ENCODE measurements at places on chromosomes 7 and 10.
A peak's percentile ranks its signal among the peaks of the same experiment; 100 is the strongest.

DNA sequence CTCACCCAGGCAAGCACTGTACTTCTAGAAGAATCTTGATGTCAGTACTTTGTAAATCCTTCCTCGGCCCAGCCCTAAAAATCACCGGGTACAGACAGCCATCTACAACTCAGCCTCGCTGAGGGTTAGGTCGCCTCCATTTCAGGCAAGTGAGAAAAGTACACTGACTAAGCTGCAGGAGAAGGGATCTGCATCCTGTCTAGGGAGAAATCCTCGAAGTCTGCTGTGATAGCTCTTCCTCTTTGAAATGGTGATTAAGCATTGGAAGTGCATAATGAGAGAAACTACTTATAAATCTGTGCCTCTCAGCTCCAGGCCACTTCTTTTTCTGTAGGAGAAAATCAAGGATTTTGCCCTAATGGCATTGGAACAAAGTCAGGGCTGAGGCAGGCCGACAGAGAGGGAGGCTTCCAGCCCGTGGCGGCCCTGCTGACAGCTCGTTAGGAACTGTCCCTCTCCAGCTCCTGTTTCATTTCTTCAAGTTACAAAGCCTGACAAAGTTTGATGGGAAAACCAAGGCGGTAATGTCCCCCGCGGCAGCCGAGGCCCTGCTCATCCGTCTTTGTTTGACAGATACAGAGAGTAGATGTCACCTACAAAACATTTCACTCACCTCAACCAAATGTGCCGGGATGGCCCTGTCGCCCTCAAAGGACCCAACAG is 14.1 kb upstream of the GOT1 start:
- DNase-seq: no peak

GRCh38 chr7:107430057-107430456 is 39.8 kb upstream of the GPR22 start:
- DNase-seq: no peak

DNA sequence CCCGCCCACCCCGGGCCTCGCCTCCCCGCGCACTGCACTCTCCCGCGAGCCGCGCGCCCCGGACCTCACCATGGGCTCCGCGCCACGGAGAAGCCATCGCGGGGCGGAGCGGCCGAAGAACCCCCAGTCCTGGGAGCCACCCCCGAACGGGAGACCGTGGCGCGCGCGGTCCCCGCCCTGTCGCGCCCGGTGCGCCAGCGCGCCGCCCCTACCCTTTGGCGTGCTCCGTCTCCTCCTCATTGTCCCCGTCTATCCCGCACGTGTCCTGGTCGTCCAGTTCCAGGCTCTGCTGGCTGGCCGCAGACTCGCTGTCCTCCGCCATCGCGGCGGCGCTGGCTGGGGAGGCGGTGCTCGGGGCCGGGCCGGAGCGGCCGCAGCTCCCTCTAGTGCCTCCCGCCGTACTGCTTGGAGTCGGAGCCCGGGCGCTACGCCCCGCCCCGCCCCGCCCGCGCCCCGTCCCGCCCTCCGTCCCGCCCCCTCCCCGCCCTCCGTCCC is at the start of gene NMT2:
NMT2 (minus strand) TSS at position 403 of the 495 bp plus-strand sequence; CDS start at position 322, 81 bp downstream.
- DNase-seq: no peak

- DNase-seq: no peak
Measured at GRCh38 chr7:130940907-130941306, 206.9 kb upstream of the KLF14 start.

- no peak for DNase-seq
Measured at GRCh38 chr10:7534480-7534852, 123.6 kb upstream of the SFMBT2 start.

GRCh38 chr7:33423646-33424020 is 294.3 kb downstream of the BBS9 start:
- no peak for DNase-seq

DNA sequence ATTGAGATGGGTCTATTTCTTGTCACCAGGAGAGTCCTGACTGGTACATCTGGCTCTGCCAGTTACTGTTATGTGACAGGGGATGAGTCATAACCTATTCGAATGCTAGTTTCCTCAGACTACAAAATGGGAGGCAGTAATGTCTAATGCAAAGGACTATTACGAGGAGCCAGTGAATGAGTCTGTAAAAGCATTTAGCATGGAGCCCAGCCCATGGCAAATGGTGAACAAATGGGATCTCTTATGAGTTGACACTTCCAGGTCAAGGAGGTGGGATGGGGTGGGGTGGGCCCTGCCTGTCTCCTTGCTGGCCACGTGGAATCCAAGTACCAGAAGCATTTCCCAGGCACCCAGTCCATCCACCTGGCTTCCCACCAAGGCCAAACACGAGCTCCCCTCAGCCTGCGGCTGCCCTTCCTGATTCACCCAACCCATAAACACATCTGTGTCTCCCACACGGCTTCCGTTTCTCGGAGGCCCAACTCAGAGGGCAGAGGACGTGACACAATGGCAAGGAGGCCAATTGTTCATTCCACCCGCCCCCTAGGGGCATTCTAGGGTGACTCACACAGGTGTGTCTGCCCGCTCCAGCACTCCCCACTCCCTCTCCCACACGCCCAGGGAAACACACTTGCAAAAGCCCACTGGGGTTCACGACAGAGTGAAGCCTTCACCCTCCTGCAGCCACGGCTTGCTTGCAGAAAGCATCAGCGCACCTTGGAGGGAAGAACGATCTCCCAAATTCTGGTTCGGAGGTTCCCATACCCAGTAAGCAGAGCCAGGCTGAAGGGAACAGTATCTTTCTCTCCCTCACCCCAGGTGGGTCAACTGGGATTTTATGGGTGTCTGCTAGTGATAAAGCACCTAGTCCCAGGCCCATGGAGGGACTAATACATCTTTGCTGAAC is 109.8 kb downstream of the SH3PXD2A start:
- DNase-seq: peak; percentile 28

DNA sequence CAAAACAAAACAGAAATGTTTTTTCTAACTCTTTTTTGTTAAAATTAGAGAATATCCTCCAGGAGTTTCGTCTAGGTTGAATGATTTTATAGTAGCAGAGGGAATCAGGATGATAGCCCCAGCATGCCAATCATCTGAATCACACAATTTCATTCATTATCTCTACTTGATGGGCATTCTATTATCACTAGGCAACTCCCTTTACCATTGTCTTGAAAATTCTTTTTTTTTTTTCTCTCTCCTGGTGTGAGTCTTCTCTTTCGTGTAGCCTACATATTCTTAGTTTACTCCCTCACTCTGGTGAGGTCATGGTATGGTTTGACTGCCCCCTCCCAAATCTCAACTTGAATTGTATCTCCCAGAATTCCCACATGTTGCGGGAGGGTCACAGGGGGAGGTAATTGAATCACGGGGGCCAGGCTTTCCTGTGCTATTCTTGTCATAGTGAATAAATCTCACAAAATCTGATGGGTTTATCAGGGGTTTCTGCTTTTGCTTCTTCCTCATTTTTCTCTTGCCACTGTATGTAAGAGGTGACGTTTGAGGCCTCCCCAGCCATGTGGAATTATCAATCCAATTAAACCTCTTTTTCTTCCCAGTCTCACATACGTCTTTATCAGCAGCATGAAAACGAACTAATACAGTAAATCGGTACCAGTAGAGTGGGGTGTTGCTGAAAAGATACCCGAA is 105.0 kb downstream of the OTUD1 start:
- no peak for DNase-seq

- no peak for DNase-seq
Measured at GRCh38 chr7:149880638-149881311, 7.0 kb downstream of the ATP6V0E2 start.

- DNase-seq: no peak
Measured at GRCh38 chr7:116687801-116688201, 15.8 kb downstream of the MET start.

GRCh38 chr7:33841031-33841430 is 64.3 kb upstream of the BMPER start:
- no peak for DNase-seq

- no peak for DNase-seq
Measured at GRCh38 chr10:123964953-123965352, 73.3 kb upstream of the CPXM2 start.

DNA sequence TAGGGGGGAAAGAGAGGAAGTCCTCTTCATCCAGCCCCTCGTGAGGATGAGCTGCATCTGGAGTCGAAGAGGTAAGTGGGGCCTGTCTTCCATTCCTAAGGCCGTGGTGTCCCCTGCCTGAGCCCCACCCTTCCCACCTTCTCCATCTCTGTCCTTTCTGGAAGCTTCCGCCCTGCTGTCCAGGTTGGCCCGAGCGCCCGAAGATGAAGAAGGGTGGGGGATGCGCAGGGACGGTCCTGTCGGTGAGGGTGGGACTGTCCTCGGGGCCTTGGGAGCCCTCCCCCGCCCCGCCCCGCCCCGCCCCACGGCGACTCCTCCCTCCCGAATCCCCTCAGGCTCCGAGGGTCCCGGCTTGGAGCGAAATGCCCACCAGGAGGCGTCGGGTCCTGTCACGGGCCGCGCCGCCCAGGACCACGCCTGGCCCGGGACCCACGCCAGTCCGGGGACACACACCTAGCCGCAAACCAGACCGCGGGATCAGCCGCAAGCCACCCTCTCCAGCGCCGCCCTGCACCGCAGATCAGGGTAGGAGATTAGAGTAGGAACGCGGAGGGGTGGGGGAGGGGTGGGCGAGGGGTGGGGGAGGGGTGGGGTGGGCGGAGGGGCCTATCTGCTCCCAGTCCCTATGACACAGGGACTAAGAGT is 15.3 kb downstream of the GPRIN2 start:
- DNase-seq: no peak

- no peak for DNase-seq
Measured at GRCh38 chr7:4837803-4838625, 23.8 kb downstream of the PAPOLB start.

GRCh38 chr10:84596585-84596984 is 268.2 kb downstream of the CCSER2 start:
- DNase-seq: no peak

DNA sequence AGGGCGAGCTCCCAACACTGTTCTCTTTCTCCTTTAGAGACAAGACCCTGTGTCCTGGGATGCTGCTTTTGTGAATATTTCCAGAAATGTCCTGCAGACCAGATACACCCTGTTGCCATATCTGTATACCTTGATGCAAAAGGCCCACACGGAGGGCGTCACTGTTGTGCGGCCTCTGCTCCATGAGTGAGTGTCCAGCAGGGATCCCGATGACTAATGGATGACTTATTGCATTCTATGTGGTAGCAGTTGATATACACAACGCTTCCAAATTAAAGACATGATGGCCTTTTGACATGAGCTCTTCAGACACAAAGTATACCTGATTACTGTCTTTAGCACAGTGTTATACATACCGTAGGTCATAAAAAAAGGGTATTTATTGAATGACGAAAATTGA is 45.0 kb upstream of the MGAM2 start:
- DNase-seq: no peak

GRCh38 chr10:23696476-23696875 is 257.6 kb downstream of the OTUD1 start:
- DNase-seq: no peak

GRCh38 chr7:13189668-13190067 is 502.2 kb downstream of the ARL4A start:
- DNase-seq: no peak

- DNase-seq: no peak
Measured at GRCh38 chr10:116948530-116948870, 56.5 kb downstream of the SHTN1 start.

GRCh38 chr10:111303887-111304286 is 227.1 kb downstream of the ADRA2A start:
- no peak for DNase-seq

DNA sequence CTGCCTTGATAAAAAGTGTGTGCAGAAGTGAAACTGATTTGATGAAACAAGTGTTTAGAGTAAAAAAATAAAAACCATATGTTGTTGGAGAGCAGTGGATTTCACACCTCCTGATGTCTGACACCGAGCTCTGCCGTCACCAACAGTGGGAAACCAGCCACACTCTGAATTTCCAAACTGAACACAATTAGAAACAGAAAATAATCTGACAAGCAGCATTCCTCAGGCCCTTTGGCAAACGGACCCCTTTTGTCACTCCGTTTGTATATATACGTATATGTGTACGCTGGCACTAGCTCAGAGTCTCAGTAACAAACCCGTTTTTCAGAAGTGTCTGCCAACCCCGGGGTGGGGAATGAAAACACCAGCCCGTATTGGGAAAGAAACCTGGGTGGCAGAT is 32.4 kb downstream of the TACC2 start:
- DNase-seq: no peak

- DNase-seq: no peak
Measured at GRCh38 chr7:18133921-18134320, 106.3 kb upstream of the PRPS1L1 start.

DNA sequence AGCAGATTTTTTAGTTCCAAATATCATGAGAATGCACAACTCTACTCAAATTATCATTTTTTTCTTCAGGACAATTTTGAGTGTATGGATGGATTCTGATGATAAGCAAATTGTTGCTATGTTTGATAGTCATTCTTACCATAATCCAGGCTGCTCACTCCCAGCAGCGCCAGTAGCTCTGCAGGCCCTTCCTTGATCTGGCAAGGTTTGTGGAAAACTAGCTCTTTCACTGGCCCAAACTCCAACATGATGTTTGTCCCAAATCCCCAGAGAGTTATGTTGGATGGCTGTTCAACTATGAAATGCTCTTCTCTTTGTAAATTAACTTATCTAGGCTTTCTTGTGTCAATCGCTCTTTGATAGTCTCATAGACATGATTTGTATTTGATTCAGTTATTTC is 933.7 kb downstream of the DNAJB9 start:
- no peak for DNase-seq

GRCh38 chr7:156017431-156017830 is 205.2 kb upstream of the SHH start:
- no peak for DNase-seq

DNA sequence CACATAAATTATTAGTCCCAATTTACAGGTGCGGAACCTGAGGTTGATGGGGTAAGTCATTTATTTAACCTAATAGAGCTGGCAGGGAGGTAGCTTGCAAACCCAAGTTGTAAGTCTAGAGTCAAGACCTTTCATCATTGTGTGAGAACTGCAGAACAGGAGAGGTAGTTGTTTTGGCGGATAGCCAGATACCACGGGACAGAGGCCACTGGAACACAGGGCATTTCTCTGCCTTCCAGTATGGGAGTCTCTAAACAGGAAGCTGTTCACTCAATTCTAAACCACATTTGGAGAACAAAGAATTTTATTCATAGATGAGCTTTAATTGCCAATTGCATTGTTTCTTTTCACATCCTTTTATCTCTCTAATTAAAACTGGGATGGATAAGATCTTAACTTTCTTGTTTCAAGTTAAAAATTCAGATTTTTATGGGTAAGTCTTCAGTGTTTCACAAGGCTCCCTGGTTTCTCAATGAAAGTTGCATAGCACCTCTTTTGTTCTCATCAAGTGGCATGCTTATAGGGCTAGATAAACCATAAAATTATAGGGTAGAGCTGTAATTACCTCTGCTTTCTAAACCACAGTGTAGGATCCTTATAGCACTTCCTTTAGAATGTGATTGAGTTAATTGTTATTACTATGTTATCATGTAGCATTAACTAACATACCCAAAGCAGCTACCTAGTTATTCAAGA is 489.0 kb downstream of the GATA3 start:
- no peak for DNase-seq

DNA sequence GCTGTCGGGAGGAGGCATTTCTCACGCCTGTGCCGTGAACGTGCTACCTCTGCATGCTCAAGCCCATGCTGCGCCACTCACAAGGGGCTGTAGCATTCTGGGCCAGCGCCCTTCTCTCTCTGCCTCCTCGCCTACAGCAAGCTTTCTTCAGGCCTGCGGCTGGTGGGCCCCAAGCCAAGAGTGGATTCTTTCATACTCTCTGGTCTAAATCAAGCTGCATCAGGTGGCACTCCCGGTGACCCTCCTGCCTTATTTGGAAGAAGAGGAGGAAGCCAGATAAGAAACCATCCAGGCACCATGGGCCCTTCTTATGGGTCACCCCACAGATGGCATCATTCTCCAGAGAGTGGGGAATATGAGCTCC is 86.7 kb upstream of the DUSP5 start:
- DNase-seq: no peak

GRCh38 chr7:34718867-34719266 is 60.8 kb downstream of the NPSR1 start:
- no peak for DNase-seq
